ENCODE measurements at places on chromosomes 4 and X.

GRCh38 chr4:173038192-173038896, 130.3 kb upstream of the GALNT7 start:
- DNase-seq: no peak

DNA sequence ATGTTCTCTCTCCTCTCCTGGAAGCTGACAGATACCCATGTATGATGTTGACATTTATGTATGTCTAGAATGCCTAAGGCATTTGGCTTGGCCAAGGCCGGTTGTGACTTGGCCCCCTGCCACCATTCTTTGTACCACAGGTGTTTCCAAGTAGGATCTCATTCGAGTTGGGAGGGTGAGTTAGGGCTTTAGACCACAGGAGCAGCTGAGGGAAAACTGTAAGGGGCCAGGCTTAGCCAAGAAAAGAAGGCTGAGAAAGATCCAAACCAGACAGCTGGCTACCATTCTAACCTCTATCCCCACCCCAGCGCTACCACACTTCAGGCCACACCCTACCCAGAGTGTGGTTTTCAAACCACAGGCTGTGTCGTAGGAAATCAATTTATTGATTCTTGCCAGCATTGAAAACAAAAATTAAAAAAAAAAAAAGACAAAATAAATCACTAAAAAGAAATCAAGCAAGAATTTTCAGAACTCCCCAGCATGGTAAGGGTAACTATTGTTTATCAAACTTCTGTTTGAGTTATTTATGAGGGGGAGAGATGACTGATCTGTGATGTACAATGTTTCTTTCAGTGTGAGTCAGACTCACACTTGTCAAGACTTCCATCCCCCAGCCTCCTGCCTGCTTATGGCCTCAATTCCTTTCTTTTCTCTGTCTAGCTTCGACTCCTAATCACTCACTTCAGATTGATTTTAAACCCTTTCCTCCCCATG, 9.9 kb downstream of the TMSB4X start:
- DNase-seq: peak; percentile 55

DNA sequence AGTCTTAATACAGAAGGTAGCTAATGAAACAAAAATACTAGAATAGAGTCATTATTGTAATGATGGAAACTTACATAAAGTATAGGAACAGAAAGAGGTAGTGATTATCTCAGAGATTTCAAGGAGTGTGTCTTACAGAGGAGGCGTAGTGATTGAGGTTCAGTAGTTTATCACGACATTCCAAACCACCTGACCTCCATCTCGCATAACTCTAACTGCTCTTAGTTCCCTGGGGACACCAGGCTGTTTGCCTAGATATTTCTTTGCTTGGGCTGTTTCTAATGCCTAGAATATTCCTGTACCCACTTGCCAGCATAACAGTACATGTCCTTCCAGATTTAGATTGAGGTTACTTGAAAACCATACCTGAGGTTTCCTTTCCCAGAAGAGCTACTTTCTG, 29.1 kb downstream of the STAG2 start:
- DNase-seq: no peak

GRCh38 chr4:152085657-152086056, 324.9 kb upstream of the GATB start:
- no peak for DNase-seq

- DNase-seq: no peak
Measured at GRCh38 chr4:102543030-102543928, 42.1 kb downstream of the NFKB1 start.

- DNase-seq: peak; percentile 22
Measured at GRCh38 chrX:153953892-153954557, 9.6 kb upstream of the RENBP start.

- DNase-seq: no peak
Measured at GRCh38 chr4:176343286-176343685, 23.5 kb downstream of the SPCS3 start.

DNA sequence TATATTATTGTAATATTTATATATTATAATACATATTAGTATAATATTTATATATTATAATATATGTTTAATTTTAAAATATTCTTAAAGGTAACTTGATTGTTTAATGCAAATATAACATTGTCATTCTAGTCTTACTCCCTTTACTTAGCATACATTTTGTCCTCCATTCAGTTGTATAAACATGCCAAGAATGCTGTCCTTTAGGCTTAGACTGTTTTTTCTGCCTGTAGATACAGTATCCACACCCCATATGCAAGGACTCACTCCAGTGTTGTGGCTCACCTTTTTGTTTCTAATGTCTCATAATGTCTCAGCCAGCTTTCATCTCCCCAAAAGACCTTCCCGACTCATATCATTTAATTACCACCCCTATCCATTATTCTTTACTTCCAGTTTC, 2110.0 kb downstream of the PCDH7 start:
- no peak for DNase-seq

Measured in hematopoietic multipotent progenitor cell treated with erythropoietin and hydrocortisone succinate and interleukin-3 and kit ligand, for 4 days (in vitro differentiated cells).